ENCODE measurements at places on chromosomes 6 and 20.

DNA sequence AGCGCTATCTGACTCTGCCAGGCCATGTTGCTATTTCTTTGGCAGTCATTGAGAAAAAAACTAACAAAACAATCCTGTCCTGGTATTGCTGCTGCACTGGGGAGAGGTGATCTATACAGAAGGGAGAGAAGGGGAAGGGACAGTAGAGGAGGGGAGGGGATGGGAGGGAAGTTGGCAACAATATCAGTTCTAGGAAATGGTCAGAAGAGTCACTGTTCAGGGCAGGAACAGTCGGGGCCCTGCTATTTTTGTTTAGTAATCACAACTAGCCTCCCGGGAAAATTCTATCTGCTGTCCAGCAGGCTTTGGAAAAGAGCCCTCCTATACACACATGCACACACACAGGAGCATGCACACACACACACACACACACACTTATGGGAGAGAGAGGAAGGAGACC lies 142.3 kb upstream of the CARMIL1 start:
- no peak for DNase-seq

- DNase-seq, result no peak
Observed at GRCh38 chr20:22352019-22352418, 232.4 kb downstream of the FOXA2 start.

DNA sequence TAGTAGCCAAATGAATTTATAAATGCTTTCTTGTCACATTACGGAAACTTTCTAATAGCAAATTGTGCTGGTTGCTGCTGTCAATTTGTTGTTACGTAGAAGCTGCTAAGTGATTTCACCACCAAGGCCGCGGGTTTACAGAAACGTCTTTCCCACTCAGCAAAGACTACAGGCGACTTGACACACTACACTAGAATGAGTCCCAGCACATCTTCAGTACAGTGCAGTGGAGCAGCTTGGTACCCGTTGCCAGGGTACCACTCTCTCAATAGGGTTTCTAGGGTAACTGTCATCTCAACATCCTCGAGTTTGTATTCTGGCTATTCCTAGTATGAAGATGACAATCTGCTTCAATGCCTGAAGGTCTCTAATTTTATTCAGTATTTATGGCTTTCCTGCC lies 22.7 kb upstream of the ZDHHC14 start:
- no peak for DNase-seq

DNA sequence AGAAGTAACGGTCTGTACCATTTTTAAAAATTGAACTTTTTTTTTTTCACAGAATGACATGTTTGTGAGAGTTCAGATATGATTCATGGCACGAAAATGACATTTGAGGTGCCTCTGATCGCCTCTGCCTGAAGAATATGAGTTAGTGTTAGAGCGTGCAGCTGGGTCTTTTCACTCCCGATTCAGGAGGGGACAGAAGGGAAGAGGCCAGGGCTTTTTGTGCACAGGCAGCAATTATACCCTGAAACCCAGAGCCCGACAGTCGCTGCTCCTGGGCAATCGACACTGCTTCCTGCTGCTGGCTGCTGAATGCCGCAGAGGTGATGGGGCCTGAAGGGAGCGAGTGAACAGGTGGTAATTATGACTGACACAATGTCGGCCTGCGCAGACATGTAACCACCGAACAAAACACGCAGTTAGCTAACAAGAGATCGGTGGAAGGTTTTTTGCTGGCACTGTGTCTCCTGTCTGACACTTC lies 652.0 kb upstream of the NOX3 start:
- DNase-seq, result no peak

DNA sequence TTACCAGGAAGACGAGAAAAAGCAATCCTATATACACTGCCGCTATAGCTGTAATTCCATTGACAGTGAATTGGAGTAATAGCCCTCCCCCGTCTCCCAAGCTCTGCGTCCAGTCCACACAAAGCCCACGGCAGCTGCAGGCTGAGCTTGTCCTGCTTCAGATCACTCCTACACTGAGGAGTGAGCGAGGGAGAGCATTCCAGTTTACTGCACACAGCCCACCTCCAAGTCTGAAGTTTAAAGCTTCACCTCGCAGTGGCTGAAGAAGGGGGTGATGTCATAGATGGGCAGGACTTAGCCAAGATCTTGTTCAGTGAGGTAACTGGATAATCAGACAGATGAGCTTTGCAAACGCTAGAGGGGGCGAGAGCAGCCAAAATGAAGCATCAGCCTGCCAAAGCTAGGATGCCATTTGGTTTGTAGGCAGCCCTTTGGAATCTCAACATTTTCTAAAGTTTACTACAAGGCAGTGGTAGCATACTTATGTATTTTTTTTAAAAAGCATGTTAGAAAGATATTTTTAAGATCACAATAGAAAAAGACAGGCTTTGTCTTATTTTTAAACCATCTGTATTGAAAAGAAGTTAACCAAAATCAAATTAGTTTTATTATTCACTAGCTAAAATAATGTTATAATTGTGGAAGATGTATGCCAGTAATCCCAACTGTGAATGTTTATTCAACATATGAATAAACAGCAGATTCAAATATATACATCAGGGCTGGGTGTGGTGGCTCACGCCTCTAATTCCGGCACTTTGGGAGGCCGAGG lies at the start of gene FLRT3:
FLRT3 (minus strand) TSS at position 213 of the 772 bp plus-strand sequence. CDS start 10,106 bp downstream, outside the sequence.
- peak; percentile 92 for DNase-seq

DNA sequence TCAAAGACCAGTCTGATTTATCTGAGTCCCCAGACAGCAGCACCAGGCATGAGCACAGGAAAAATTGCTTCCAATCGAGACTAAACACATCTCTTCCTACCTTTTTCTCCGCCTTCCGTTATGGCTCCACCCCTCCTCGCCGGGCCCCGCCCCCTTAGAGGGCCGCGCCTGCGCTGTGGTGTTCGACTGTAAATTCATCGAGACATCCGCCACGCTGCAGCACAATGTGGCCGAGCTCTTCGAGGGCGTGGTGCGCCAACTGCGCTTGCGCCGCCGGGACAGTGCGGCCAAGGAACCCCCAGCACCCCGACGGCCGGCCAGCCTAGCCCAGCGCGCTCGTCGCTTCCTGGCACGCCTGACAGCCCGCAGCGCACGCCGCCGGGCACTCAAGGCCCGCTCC lies 8.9 kb downstream of the REM1 start:
- no peak for DNase-seq

GRCh38 chr6:140620496-140620895 lies 1246.0 kb upstream of the CITED2 start:
- no peak for DNase-seq
